Bronchial epithelial cell (primary cell): ENCODE measurements at places on chromosomes 12 and 14. TPM values are rescaled to one million over a fixed set of nuclear protein-coding genes. Genes with fewer than 3 reads are reported as not detected.

The NAV3 gene
- 1.6 and 3.2 TPM in 2 replicates for total RNA-seq

The TROAP gene
- total RNA-seq: 2.6 and 5.2 TPM in 2 replicates

The TAS2R46 gene
- 0.90 and 2.1 TPM in 2 replicates for total RNA-seq

The LRTM2 gene
- not detected in 2 replicates for total RNA-seq

The KRT2 gene
- not detected in 2 replicates for total RNA-seq

The FOXG1 gene
- not detected in 2 replicates for total RNA-seq

DNA sequence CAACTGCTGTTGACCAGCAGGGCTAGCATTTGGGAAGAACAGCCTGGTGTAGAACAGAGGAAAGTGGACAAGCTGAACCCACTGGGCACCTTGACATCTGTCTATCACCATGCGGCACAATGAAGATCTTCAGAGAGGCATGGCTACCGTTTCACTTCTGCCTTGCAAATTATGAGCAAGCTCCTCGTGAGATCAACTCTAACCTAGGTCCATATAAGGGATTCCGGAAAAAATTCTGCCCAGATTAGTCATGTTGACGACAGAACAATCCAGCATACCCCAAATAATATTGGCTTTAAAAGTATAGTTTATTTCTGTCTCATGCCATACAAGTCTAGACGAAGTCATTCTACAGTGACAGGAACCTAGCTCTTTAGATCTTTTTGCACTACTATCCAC, 91.6 kb upstream of the ATF7IP start:
- peak; percentile 85 for DNase-seq

GRCh38 chr12:59393506-59393905, 202.3 kb upstream of the SLC16A7 start:
- DNase-seq: no peak

DNA sequence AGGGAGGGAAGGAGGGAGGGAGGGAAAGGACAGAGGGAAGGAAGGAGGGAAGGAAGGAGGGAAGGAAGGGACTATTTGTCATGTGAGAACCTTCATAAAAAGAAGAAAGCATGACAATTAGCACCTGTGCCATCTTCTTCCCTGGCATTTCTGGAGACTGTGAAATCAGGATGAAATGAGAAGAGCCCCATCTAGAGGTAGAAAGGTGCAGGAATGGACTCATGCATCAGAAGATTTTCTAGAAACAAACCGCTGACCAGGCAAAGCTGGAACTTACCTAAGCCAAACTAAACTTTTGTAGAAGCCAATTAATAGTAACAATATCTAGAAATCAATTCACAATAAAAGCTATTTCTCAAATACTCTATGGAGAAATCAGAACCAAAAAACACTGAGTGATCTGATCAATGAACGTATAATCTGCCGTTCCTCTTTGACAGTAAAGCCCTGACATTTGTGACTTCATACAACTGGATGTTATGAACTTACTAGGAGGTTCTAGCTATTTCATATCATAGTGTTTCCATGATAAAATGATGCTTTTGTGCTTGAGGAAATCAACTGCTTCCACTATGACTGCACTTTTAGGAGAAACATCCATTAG, 24.4 kb upstream of the CRACR2A start:
- DNase-seq: peak; percentile 61
